ENCODE measurements at places on chromosomes 3 and 15. TPM values are rescaled to one million over a fixed set of nuclear protein-coding genes. Genes with fewer than 3 reads are reported as not detected.

The RPP25 gene
- polyA plus RNA-seq: 1.2 TPM

The SEC62 gene
- 89.8 TPM for polyA plus RNA-seq

The PATL2 gene
- polyA plus RNA-seq: 0.50 TPM

The ZNF35 gene
- polyA plus RNA-seq: 7.4 TPM

The PLS1 gene
- polyA plus RNA-seq: 15.6 TPM

The KBTBD13 gene
- polyA plus RNA-seq: not detected

The MKRN3 gene
- 4.0 TPM for polyA plus RNA-seq

The CERS3 gene
- polyA plus RNA-seq: 2.8 TPM

The MOBP gene
- 0.32 TPM for polyA plus RNA-seq

The P2RY1 gene
- 7.4 TPM for polyA plus RNA-seq

The PAQR5 gene
- 0.24 TPM for polyA plus RNA-seq

The FBXO40 gene
- polyA plus RNA-seq: 2.3 TPM

The P3H2 gene
- 41.9 TPM for polyA plus RNA-seq

The XYLB gene
- polyA plus RNA-seq: 3.1 TPM

Data from muscle of arm (tissue), 14 donors.